Germinal center (tissue), 1 donor: ENCODE measurements at places on chromosomes 4 and X.

GRCh38 chr4:41169256-41169800 is 45.0 kb downstream of the APBB2 start:
- DNase-seq: no peak

GRCh38 chr4:73707918-73708577 is 32.3 kb upstream of the CXCL8 start:
- no peak for DNase-seq

DNA sequence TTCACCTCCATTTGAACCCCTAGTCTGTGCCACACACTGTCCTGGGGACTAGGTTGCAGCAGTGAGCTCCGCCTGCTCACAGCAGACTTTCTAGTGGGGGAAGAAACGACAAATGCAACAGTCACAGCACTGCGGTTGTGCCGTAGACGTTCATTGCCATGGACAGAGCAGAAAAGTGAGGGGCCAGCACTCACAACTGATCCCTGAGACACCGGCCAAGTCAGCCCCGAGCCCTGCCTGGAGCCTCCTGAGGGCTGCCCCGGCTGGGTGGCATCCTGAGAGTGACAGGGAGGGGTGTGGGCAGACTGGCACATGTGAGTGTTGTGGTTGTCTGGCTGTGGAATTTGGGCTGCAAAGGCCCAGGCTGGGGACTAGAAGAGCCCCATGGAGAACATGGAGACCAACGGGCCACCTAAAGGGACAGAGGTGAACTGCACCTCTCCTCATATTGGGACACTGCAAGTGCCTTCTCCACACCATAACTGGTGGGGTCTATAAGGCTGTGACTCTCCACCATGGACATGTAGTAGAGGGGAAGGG is 4.6 kb downstream of the DUSP9 start:
- DNase-seq: no peak

DNA sequence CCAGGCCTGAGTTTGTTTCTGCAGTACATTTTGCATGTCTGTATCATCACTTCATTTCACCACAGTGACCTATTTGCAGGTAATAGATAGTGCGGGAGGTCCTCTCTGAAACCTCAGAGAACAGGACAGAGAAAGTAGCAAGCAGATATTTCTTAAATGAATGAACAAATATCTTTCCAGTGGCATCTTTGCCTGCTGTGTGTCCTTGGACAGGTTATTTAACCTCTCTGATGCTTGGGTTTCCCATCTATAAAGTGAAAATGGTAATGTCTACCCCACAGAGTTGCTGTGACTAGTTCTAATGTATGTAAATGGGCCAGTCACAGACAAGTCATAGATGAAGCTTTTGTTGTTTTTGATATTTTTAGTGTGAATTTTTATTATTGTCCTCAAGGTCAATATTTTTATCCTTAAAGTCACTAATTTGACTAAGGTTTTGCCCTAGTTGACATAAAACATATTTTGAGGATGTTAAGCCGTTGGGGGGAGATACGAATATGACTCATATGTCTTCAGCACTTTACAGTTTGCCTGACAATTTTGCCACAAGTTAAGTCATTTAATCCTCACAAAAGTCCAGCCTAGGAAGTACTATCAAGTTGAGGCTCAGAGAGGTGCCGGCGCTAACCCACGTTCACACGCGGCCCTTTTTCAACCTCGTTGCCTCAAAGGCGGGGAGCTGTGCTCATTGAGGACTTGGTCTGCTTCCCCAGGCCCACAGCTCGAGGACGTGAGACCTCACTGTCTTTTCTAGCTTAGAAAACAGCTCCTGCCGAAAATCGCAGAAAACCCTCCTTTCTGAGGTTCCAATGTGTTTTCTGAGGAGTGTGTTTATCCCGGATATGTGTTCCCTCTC is 126.7 kb upstream of the STX18 start:
- no peak for DNase-seq

DNA sequence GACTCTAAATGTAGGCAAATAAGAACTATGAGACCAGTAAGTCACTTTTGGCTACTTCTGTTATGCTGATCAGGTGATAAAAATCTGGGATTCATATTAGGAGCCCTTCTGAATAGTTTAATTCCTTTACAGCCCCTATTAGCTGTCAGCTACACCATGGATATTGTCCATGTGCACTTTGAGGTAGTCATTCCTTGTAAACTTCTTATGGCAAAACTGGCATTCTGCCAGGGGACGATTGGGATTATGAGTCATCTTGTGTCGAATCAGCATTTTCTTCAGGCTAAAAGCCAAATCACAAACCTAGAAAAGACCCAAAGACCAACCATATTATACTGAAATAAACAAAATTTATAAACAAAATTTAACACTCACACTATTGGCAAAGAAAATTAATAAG is 227.6 kb downstream of the PRDM5 start:
- no peak for DNase-seq

DNA sequence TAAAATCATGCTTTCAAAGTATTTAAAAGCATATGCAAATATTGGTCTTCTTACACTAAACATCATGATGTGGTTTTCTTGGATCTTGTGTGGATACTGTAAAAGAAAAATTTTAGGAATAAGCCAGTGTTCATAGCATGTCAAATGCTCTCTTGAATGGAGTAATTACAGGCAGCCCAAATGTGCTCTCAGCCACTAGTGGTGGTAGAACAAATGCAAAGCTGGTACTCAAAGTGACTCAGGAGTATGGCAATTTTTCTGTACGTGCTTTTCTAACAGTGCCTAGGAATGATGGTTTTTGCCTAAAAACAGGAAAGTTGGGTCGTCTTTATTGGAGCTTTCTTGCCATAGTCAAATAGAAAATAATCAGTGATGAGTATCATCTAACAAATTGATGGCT is 19.9 kb downstream of the PGRMC2 start:
- no peak for DNase-seq
